ENCODE measurements at places on chromosomes 13 and 19.

- peak; percentile 82 for DNase-seq
These were observed 2.8 kb downstream of the PTGER1 start for GRCh38 chr19:14472202-14472938.

DNA sequence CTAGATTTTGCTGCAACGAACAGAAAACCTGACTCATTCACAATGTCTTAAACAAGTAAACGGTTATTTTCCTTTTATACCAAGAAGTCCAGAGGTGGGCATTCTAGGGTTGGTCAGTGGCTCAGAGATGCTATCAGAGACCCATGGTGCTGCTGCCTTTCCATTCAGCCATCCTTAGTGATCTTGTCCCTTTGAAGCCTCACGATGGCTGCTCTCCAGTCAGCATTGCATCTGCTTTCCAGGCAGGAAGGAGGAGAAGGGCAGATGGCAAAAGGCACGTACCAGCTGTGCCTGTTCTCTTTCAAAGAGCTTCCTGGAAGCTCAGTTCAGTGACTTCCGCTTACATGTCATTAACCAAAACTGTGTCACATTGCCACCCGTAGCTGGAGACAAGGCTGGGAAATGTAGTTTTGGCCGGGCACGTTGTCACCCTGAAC lies 30.1 kb downstream of the WDFY2 start:
- no peak for DNase-seq

GRCh38 chr19:4800591-4801081 lies 9.1 kb downstream of the FEM1A start:
- DNase-seq = no peak

DNA sequence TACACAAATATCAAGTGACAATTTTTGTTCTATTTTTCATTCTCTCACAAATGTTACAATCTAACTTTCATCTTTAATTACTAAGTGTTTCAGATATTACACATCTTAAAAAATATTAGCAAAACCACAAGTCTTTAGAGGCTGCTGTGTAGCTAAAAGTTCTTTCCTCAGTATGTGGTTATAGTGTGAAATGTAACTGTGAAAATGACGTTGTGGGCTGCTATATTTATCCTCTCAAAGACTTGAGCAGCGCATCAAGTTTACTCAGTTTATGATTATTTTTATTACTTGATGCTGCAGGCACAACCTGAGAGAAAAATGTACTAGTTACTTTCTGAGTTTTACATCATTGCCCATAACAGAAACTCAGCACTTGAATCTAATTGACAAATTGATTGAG lies 2860.6 kb upstream of the PCDH20 start:
- no peak for DNase-seq

- no peak for DNase-seq
These were observed 173.8 kb upstream of the SOX1 start for GRCh38 chr13:111893071-111893606.
